Activated CD4-positive, alpha-beta T cell treated with anti-CD3 and anti-CD28 coated beads, Interleukin-2, amount 10 ng/mL, durations not matched to agents 7 days and 5 days (primary cell): ENCODE measurements at places on chromosomes 12 and 14. TPM values are rescaled to one million over a fixed set of nuclear protein-coding genes. Genes with fewer than 3 reads are reported as not detected.

Gene SIX6
- not detected for total RNA-seq

Gene FKBP3
- total RNA-seq = 64.4 TPM

Gene CCDC88C
- 193 TPM for total RNA-seq

GRCh38 chr12:22116376-22116775 is 70.4 kb downstream of the CMAS start:
- no peaks in the 10 kb centered on the region for H3K27me3 ChIP-seq
- DNase-seq = no peak
- H3K36me3 ChIP-seq = no peaks in the 10 kb centered on the region
- H3K4me3 ChIP-seq = no peak overlapping the region
- H3K27ac ChIP-seq = no peak overlapping the region

GRCh38 chr12:126389961-126390360 is 1324.7 kb downstream of the AACS start:
- H3K27ac ChIP-seq = no peak overlapping the region
- no peak overlapping the region for H3K4me3 ChIP-seq

DNA sequence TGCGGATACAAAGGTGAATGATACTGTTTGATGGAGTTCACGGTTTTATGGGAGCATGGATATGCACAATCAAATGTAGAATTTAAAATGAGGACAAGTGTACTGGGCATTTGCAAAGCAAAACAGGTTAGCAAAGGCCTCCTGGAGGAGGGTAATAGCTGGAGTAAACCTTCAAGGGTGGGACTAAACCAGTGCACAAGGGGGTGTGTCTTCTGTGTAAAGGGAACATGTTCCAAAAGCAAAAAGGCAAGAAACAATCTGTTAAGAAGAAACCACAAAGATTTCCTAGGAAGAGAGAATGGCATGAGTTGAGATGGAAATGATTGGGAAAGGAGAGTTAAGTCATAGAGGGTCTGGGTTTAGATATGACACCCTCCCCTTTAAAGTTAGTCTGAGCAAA is 109.2 kb upstream of the SLCO1C1 start:
- H3K27ac ChIP-seq = no peak overlapping the region
- no peaks in the 10 kb centered on the region for H3K36me3 ChIP-seq
- no peak for DNase-seq
- no peaks in the 10 kb centered on the region for H3K4me1 ChIP-seq

GRCh38 chr12:20184514-20184913 is 183.8 kb upstream of the PDE3A start:
- no peaks in the 10 kb centered on the region for H3K4me1 ChIP-seq
- H3K27ac ChIP-seq = no peak overlapping the region
- DNase-seq = no peak
- H3K36me3 ChIP-seq = no peaks in the 10 kb centered on the region
- no peaks in the 10 kb centered on the region for H3K27me3 ChIP-seq
- no peak overlapping the region for H3K4me3 ChIP-seq

DNA sequence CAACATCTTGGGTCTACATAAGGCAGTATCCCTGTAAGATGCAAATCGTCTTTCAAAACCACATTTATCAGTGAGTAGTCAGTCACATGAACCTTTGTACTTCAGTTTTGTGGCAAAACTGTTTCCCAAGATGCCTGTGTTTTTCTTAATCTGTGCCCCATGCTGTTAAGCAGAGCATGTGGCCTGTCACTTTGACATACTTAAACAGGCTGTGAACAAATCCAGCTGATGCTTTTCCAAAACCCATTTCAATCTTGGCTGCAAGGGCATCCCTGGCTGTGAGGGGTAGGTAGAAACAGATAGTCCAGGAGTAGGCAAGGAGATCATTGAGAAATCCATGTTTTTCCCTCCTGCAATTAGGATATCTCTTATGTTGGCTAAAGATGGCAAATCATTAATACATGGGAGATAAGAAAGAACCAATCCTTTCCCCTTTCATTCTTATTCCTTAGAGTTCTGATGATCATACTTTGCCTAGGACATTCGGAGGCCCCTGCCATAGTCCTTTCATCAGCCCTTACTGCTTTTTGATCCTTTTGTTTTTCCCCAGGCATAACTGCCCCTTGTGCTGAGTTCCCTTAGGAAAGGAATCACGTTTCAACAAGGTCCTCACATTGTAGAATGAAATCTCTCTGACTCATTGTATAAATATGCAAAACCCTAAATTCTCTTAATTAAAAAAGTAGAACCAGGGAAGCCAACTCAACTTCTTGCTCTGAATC is 121.1 kb upstream of the EEA1 start:
- H3K4me1 ChIP-seq = peaks cover 6% of the 10 kb centered on the region
- H3K27me3 ChIP-seq = peaks cover 6% of the 10 kb centered on the region
- no peak for DNase-seq
- H3K36me3 ChIP-seq = no peaks in the 10 kb centered on the region

DNA sequence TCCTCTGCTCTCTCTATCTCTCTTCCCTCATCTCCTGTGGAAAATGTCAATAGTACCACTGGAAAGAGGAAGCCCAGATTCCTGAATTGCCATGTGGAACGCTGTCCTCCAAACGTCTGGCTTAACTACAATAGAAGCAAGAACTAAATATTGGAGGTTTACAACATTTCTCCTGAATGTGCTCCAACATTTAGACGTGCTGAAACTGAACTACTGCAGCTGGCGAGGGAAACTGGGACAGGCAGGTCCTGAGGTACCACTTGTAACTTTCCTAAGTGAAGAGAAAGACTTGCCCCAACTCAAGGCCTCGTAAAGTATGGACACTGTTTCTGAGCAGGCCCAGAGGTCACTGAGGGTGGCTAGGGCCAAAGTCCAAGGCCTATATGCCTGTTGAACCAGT is 187.7 kb downstream of the NTF3 start:
- H3K4me3 ChIP-seq = no peak overlapping the region
- no peak overlapping the region for H3K27ac ChIP-seq

- H3K36me3 ChIP-seq = no peaks in the 10 kb centered on the region
- peaks cover 21% of the 10 kb centered on the region for H3K27me3 ChIP-seq
- no peak overlapping the region for H3K4me3 ChIP-seq
- no peak for DNase-seq
These were observed 203.5 kb upstream of the GZMB start for GRCh38 chr14:24837280-24838046.
